ENCODE measurements at places on chromosomes 7 and 10. TPM values are rescaled to one million over a fixed set of nuclear protein-coding genes. Genes with fewer than 3 reads are reported as not detected.

The CCDC126 gene
- total RNA-seq: 17.4 TPM

The HTR5A gene
- 0.20 TPM for total RNA-seq

The ZMIZ1 gene
- 230 TPM for total RNA-seq

The CEP55 gene
- 6.0 TPM for total RNA-seq

The AMZ1 gene
- 0.15 TPM for total RNA-seq

- no peak overlapping the region for H3K4me3 ChIP-seq
- H3K36me3 ChIP-seq: peaks cover 14% of the 10 kb centered on the region
- peaks cover 3% of the 10 kb centered on the region for H3K27me3 ChIP-seq
- H3K4me1 ChIP-seq: no peaks in the 10 kb centered on the region
Measured at GRCh38 chr7:1825897-1826741, 156.0 kb downstream of the ELFN1 start.

DNA sequence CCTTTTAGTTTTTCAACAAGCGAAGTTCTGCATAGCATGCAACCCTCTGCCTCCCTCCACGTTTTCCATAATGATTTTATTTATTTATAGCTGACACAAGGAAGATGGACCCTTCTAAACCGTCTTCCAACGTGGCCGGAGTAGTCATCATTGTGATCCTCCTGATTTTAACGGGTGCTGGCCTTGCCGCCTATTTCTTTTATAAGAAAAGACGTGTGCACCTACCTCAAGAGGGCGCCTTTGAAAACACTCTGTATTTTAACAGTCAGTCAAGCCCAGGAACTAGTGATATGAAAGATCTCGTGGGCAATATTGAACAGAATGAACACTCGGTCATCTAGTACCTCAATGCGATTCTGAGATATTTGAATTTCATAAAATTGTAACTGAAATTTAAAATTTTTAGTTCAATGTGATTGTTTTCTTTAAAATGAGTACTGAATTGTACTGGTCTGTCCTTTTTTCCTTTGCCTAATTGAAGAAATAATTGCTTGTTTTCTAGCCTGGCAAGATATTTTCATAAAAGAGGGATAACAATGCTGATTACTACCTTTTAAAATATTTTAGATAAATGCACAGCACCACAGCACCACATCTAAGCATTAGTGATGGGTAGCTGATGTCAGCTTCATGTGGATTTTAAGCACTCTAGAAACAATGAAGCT, 41.5 kb upstream of the SLC39A12 start:
- DNase-seq: peak; percentile 22
- H3K36me3 ChIP-seq: no peaks in the 10 kb centered on the region
- H3K27me3 ChIP-seq: no peaks in the 10 kb centered on the region
- peaks cover 10% of the 10 kb centered on the region for H3K4me1 ChIP-seq

- no peak overlapping the region for H3K27ac ChIP-seq
- no peak for DNase-seq
- peaks cover 6% of the 10 kb centered on the region for H3K36me3 ChIP-seq
- no peak overlapping the region for H3K4me3 ChIP-seq
- no peaks in the 10 kb centered on the region for H3K4me1 ChIP-seq
Measured at GRCh38 chr10:7968510-7969112, 85.9 kb upstream of the GATA3 start.

DNA sequence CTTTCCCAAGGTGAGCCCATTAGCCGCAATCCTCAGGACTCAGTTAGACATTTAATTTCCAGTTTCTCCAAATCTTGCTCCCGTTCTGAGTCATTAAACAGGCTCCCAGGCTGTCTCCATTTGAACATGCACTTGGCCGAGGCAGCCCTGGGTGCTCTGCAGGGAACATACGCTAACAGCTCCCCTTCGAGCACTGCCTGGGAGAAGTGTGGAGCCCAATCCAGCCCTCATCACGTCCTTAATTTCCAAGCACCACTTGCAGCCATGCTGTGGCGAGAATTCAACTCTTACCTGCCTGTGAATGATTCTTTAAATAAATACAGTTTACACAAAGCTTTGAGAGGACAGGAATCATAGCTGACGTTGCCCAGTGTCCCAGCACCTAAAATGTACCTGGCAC, 218.2 kb downstream of the CCSER2 start:
- no peak overlapping the region for H3K4me3 ChIP-seq
- no peaks in the 10 kb centered on the region for H3K36me3 ChIP-seq
- no peak overlapping the region for H3K27ac ChIP-seq
- H3K27me3 ChIP-seq: no peaks in the 10 kb centered on the region

GRCh38 chr7:37186753-37187152, 261.9 kb downstream of the ELMO1 start:
- no peaks in the 10 kb centered on the region for H3K27me3 ChIP-seq
- no peaks in the 10 kb centered on the region for H3K4me1 ChIP-seq
- no peak for DNase-seq
- H3K27ac ChIP-seq: no peak overlapping the region
- no peak overlapping the region for H3K4me3 ChIP-seq
- H3K36me3 ChIP-seq: no peaks in the 10 kb centered on the region

DNA sequence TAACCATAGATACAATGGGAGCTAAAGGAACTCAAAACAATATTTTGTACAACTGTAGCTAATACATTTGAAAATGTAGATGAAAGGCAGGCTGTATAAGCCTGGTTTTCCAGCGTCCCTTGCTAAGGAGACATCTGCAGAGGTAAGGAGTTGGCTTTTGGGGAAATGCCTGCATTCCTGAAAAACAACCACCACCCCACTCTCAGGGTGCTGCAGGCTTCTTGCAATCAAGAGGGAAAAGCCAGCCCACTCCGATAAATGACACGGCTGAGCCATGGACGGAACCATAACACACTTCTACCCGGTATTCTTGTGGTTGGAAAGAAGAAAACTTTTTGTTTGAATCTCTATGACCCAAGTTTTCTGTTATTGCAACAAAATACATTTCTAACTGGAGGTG, 200.3 kb downstream of the TEX36 start:
- no peak for DNase-seq
- no peak overlapping the region for H3K4me3 ChIP-seq
- no peaks in the 10 kb centered on the region for H3K27me3 ChIP-seq
- H3K4me1 ChIP-seq: no peaks in the 10 kb centered on the region
- H3K27ac ChIP-seq: no peak overlapping the region

DNA sequence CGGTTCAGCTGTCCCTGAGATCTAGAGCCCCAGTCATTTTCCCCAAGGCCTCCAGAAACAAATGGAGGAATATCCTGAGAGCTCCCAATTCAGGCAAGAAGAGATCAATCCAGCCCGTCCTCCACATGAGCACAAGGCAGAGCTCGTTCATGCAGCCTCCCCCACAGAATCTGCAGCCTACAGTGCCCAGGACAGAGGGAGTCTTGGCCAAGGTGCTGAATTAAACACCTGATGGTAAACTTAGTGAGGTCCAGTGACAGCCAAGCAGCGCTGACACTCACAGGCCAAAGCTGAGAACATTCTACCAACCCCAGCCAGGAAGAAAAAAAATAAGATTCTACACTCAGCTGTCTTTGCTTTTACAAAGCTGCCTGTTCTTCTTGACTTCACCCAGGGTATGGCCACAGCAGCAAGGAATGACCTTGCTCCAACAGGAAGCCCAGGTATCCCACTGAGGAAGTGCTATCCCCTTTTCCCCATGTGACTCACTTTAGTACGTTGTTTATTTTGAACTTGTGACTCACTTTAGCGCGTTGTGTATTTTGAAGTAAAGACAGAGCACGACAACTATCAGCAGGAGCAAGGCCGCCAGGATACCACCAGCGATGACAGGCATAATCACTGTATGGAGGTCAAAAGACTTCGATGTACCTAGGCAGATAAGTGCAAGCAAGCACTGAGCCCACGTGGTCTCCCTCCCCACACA, 4.4 kb upstream of the CUZD1 start:
- no peak overlapping the region for H3K27ac ChIP-seq
- peaks cover 1% of the 10 kb centered on the region for H3K27me3 ChIP-seq
- DNase-seq: no peak
- peaks cover 15% of the 10 kb centered on the region for H3K36me3 ChIP-seq

DNA sequence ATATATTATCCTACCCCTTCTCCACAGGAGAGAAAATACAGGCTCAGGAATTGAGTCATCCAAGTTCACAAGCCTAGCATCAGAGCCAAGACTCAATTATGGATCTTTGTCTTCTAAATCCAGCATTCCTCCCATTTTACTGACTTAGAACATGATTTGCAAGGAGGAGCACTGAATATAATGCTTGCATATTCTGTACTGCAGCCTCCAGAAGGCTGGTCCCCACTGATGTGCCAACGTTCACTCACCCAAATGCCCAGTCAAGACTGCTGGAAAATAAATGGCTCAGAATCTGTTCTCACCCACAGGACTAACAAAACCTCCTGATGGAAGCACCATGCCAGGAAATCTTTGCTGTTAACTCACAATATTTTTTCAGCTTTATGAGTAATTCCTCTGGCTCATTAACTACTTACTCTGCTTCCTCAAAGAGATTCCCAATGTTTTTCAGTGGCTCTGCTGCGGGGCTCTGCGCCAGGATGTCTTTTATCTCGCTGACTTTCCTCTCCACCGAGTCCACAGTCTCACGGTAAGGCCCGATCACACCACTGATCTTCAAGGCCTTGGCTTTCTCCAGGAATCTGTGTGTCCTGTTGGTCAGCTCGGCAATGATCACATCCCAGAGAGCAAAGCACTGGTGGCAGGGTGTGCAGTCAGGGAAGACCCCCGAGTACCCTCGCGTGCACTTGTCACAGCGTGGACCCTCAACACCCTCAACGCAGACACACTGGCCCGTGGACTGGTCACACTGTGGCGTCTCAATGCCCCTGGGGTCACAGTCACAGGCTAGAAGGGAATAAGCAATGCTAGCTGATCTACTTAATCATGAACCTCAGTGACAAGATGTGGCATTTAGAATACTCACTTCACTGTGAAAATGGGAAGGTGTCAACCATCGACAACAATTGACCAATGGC, 48.8 kb downstream of the DLD start:
- no peak overlapping the region for H3K27ac ChIP-seq
- no peak for DNase-seq
- peaks cover 2% of the 10 kb centered on the region for H3K4me1 ChIP-seq

DNA sequence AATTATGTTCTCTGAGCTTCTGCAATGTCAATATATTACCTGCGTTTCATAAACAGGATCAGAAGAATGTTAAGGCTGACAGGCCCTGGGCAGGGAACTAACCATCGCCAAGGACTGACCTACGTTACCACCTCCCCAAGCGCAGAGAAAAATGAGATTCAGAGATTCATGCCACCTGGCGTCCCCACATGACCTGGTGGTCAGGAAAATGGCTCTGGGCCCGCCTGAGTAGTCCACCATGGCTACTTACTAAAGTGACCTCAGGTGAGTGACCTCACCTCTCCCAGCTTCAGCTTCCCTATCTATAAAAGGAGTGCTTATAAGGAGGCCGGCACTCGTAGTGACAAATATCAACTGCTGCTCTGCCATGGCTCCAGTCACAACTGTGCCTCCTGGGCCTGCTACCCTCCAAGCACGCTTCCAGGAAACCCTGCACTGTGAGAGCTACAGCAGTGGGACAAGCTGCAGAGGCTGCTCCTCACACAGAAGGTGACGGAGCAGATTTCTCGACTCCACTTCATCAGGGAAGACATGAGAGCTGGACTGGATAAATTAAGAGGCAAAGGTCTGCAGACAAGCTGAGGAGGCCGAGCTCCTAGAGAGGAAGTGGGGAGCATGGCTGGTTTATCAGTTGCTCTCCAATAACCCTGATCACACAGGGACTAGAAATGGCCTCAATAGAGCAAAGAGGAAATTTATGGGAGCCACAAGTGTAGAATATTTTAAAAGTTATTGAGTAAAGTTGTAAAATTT, 103.0 kb downstream of the RNF216 start:
- no peak for DNase-seq
- peak overlapping the region; percentile 22 for H3K27ac ChIP-seq
- peaks cover 20% of the 10 kb centered on the region for H3K4me1 ChIP-seq
- no peaks in the 10 kb centered on the region for H3K36me3 ChIP-seq
- peak overlapping the region; percentile 16 for H3K4me3 ChIP-seq

DNA sequence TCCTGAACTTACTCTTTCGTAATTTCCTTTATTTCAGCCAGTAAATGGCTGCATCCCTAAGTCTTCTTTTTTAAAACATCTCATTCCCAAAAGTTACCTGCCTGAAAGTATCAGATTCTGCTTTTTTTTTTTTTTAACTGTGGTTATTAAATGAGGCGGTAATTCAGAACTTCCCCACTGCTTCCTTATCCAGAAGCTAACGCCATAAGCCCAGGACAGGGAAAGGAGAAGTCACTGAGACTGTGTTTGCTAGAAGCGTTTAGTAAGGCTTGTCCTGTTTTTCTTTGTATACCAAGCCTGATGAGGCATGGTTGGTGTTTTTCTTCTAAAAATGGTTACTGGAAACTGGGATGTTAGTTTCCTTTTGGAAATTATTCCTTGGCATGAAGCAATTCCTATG, 197.8 kb downstream of the CELF2 start:
- no peak overlapping the region for H3K4me3 ChIP-seq
- H3K36me3 ChIP-seq: peaks cover 4% of the 10 kb centered on the region
- H3K27me3 ChIP-seq: peaks cover 8% of the 10 kb centered on the region
- H3K4me1 ChIP-seq: peaks cover 29% of the 10 kb centered on the region

GRCh38 chr10:124094419-124094785, 1.0 kb upstream of the CHST15 start:
- peaks cover 5% of the 10 kb centered on the region for H3K36me3 ChIP-seq
- H3K4me3 ChIP-seq: peak overlapping the region; percentile 42
- H3K27ac ChIP-seq: peak overlapping the region; percentile 38
- DNase-seq: no peak
- H3K4me1 ChIP-seq: peaks cover 18% of the 10 kb centered on the region
- peaks cover 24% of the 10 kb centered on the region for H3K27me3 ChIP-seq

- no peak overlapping the region for H3K4me3 ChIP-seq
- H3K36me3 ChIP-seq: no peaks in the 10 kb centered on the region
- H3K27me3 ChIP-seq: no peaks in the 10 kb centered on the region
- peak overlapping the region; percentile 65 for H3K27ac ChIP-seq
- H3K4me1 ChIP-seq: peaks cover 20% of the 10 kb centered on the region
- peak; percentile 27 for DNase-seq
Measured at GRCh38 chr7:131067220-131067619, 260.5 kb upstream of the MKLN1 start.

DNA sequence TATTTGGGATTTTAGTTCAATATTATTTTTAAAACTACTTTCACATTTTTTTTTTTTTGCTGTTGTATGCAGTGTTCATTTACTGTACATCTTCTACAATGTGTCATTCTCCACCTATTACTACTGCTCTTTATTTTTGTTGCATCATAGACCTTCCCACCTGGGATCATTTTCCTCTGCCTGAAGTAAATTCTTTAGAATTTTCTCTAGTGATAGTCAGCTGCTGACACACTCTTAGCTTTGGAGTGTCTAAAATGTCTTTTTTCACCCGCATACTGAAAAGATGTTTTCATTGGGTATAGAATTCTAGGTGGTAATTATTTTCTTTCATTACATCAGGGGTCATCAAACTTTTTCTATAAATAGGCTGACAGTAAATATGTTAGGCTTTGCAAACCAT, 30.5 kb downstream of the CFAP43 start:
- H3K4me3 ChIP-seq: no peak overlapping the region
- H3K27me3 ChIP-seq: peaks cover 2% of the 10 kb centered on the region
- H3K4me1 ChIP-seq: no peaks in the 10 kb centered on the region
- no peak overlapping the region for H3K27ac ChIP-seq

- DNase-seq: no peak
- H3K36me3 ChIP-seq: no peaks in the 10 kb centered on the region
- no peak overlapping the region for H3K4me3 ChIP-seq
- no peak overlapping the region for H3K27ac ChIP-seq
- H3K27me3 ChIP-seq: no peaks in the 10 kb centered on the region
Measured at GRCh38 chr10:113291413-113291812, 261.4 kb upstream of the HABP2 start.

- no peak for DNase-seq
- H3K4me3 ChIP-seq: no peak overlapping the region
- no peak overlapping the region for H3K27ac ChIP-seq
Measured at GRCh38 chr10:95408148-95408960, 117.6 kb upstream of the PDLIM1 start.

- no peak overlapping the region for H3K4me3 ChIP-seq
- DNase-seq: peak; percentile 74
- H3K27ac ChIP-seq: no peak overlapping the region
- peaks cover 3% of the 10 kb centered on the region for H3K27me3 ChIP-seq
- peaks cover 12% of the 10 kb centered on the region for H3K36me3 ChIP-seq
- H3K4me1 ChIP-seq: peaks cover 32% of the 10 kb centered on the region
Measured at GRCh38 chr7:66140924-66141323, 26.3 kb downstream of the CRCP start.
